ENCODE measurements at places on chromosomes 5 and 9.

DNA sequence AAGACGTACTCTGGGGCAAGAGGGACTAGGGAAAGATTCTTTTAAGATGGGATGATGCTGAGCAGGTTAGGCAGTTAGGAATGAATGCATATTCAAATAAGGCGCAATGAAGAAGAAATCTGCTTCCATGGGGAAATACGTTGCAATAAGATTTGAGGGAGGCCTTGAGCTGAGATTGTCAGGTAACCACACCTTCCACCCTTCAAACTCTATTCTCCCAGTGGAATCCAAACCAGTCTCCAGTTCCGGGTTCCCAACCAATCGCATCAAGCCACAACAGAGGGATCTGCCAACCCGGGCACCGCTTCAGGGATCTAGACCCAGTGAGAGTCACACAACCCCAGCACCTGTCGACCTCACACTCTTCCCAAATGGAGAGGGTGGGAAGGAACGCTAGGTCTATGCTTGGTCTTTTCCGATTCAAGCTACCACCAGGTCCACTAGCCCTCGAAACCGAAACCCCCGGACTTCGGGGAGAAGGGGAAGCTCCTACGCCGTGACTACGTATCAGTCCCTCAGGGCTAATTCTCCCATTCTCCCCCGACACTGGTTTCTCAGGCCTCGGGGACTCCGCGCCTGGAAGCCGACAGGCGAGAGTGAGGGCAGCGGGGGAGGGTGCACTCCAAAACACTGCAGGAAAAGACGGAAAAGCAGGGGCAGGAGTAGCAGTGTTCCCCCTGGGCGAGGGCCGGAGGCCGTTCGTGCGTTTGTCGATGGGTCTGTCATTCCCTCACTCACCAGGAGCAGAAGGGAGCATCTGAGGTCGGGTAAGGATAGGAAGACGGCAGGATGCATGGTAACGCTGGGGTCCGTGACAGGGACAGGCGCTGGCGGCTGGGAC lies 534 bp downstream of the ERP44 start:
- peak; percentile 76 for DNase-seq

GRCh38 chr5:165310031-165310430 lies 1804.6 kb downstream of the MAT2B start:
- no peak for DNase-seq

- DNase-seq: peak; percentile 58
Observed at GRCh38 chr5:59588922-59589321, 304.6 kb downstream of the PDE4D start.

GRCh38 chr5:10726179-10726912 lies 34.7 kb downstream of the DAP start:
- no peak for DNase-seq

DNA sequence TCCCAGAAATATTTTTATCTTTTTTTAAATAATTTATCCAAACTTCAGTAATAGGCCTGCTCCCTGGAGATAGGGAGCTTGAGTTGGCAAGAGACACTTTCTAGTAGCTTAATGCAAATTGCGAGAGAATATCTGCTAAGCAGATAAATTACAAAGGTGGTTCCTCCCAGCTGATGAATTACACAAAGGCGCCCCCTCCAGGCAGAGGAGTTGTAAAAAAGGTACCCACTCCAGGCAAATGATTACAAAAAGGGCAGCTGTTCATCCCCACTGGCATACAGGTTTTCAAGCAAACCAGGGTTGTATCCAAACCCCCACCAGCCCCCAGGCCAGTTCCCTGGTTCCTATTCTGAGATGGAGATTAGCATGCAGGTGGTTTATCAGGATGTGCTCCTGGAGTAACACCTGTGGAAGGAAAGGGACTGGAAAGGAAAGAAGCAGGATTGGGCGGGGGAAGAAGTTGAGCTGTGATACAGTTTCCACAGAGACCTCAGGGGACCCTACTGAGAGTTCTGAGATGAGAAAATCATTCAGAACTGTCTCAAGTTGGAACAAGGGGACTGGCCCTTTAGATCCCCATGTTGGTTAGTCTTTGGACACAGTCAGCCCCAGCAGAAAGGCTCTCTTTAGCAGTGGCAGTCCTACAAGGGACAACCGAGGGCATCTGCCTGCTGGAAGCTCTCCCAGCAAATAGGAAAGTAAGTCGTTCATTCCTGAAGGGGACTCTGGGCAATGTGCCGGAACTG lies 25.5 kb downstream of the ESM1 start:
- DNase-seq: peak; percentile 13

All from Daoy (cell line).